ENCODE measurements at places on chromosomes 7 and 10. TPM values are rescaled to one million over a fixed set of nuclear protein-coding genes. Genes with fewer than 3 reads are reported as not detected.

The ZC3HAV1 gene
- 29.1 TPM for total RNA-seq

The TLX1 gene
- not detected for total RNA-seq

The FZD1 gene
- 15.5 TPM for total RNA-seq

The ASAH2 gene
- total RNA-seq, result 0.14 TPM

The PPRC1 gene
- 11.0 TPM for total RNA-seq

The IFIT1B gene
- total RNA-seq, result not detected

The POLR2J gene
- total RNA-seq, result 28.0 TPM

The MYH16 gene
- total RNA-seq, result not detected

The SPAM1 gene
- not detected for total RNA-seq

The MRC1 gene
- total RNA-seq, result 37.9 TPM

The TSPAN12 gene
- total RNA-seq, result 44.6 TPM

The PALS2 gene
- total RNA-seq, result 7.6 TPM

The SSBP1 gene
- total RNA-seq, result 108 TPM

The SLC29A4 gene
- total RNA-seq, result 1.8 TPM

The RSU1 gene
- total RNA-seq, result 50.3 TPM

GRCh38 chr10:86264481-86265231 lies 101.9 kb downstream of the GRID1 start:
- peak; percentile 48 for DNase-seq

DNA sequence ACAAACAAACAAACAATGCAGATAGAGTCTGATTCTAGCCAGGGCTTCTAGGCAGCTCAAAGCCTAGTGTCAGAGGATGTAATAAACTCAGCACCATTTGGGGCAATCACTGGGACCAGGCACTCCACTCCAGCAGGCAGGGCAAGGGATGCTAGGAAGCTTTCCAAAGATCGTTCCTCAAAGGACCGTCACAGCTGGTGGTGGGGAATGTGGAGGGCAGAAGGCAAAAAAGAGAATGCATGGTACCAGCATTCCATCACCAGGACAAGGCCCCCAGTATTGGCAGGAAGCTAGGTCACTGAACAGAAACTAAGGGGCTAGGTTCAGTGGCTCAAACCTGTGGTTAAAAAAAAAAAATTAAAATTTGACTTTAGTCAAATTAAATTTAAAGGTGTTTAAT lies 94.2 kb downstream of the CUL2 start:
- DNase-seq, result no peak

DNA sequence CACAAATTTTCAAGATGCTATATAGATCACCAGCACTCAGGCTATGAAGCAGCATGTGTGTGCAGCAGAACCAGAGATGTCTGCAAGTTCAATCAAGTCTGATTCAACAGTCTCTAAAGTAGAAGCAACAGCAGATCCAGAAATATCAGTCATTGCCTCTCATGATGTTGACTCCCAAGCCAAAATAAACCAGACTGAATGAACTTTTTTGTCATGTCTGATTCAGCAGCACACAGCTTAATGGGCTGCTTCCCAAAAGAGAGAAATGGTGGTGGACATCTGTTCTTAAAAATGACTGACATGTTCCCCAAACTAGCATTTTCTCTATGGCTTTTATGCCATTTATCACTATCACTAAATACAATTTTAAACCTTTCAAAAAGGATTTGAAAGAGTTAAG lies 53.8 kb downstream of the TMEM26 start:
- DNase-seq, result no peak

DNA sequence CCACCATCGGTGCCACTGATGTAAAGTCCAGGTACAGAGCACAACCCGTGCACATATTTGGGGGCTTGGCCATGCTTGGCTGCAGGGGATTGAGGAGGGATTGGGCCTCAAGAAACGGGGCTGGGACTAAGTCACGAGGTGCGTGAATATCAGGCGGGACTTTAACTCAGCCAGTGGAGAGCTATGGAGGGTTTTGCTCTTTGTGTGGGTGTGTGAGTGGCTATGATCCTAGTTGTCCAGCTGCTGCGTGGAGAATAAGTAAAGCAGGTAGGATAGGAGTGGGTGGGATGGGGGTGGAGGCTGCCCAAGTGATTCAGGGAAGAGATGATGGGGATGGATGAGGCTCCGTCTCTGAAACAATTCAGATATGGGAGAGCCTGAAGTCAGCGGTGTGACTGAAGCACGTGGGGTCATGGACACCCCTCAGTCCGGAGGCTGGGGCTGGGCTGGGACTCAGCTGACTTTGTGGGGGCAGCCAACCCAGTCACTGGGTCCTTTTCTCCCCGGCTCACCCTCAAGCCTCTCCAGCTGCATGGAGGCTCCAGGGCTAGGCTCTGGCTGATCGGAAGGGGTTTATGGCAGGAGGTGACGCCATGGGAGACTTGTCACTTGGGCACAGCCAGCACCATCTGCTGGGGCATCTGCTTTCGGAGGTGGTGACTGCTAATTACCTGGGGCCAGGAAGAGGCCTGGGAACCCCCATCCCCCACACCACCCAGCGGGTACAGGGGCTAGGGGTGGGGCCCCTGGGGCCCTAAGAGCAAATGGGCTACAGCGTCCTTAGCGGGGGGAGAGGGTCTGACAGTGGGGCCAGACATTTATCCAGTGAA lies 1.7 kb upstream of the LFNG start:
- no peak for DNase-seq

DNA sequence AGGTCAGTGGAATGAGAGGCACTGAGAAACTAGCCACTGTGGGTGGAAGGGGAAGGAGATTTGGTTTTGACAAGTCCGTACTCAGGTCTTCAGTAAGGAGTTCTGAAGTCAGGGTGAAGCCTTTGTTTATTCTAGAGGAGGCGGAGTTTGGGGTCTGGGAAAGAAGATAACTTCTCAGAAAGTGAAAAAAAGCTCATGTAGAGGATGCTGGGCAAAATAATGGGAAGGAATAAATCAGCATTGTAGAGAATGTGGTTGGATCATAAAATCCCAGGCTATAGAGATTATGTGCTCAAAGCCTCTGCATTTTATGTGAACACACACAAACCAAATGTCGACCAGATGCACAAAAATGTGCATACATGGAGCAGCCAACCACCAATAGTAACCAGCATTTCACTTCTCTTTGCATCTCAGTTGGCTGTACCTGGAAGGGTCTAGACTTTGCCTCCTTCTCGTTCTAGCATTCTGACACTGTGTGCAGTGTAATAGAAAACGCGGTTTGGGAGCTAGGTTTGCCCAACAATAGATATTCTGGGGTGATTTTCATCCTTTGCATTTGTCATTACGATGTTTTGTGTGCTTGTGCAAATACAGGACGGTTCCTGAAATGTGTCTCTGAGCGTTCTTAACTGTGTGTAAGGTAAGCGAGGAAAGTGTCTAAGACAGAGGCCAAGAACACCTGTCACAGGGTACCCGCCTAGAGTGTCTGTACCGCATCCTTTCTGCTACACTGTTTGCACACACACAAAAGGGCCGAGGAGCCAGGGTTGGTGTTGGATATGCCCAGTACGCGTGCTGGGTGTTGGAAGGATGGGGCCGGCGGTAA lies 603 bp upstream of the HECW1 start:
- no peak for DNase-seq

DNA sequence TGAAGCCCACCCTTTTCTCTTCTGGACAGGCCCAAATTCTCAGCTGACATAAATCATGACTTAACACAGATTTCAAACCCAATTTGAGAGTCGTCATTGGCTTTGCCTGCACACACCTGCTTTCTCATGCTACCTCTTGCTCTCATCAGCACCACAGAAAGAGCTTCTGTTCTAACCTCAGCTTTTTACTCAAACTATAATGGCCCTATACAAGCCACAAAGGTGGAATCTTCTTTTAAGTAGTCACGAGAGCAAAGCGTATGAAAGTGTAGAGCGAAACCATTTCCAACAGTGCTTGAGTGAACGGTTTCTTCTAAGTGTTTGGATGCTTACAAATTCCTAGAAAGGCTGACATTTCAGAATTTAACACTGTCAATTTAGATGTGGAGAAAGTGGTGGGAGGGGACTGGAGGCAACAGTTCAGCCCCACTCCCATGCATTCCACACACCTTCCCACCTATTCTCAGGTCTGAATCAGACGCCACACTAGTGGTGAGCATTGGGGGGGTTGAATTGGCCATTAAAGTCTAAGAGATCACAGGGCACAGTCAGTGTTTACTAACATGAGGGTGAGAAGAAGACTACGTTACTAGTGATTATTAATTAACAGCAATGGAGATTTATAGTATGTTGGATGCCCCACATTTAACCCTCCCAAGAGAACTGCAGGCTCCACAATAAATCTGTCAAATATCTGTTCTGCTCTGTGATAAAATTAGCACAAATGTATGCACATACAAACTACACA lies 114.0 kb downstream of the PRKCQ start:
- DNase-seq, result no peak

- no peak for DNase-seq
Observed at GRCh38 chr7:78924581-78924980, 528.9 kb downstream of the MAGI2 start.

- no peak for DNase-seq
Observed at GRCh38 chr7:147524726-147525250, 1065.8 kb upstream of the C7orf33 start.

DNA sequence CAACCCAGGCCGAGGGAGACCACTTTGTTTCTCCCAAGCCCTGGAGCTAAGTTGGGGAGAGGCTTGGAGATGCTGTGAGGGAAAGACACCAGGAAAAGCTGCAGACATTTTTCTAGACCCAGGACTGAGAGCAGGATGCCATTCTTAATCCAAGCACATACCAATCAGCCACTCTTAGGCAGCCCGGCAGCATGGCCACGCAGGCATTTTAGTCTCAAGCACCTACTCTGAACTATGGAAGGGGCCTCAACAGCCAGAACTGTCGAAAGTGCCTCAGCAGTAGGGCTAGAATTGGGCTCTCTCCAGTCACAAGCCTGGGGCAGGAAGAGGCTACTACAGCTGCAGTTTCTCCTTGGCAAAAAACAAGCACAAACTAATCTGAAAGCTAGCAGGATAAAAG lies 57.8 kb downstream of the GCC1 start:
- DNase-seq, result no peak

DNA sequence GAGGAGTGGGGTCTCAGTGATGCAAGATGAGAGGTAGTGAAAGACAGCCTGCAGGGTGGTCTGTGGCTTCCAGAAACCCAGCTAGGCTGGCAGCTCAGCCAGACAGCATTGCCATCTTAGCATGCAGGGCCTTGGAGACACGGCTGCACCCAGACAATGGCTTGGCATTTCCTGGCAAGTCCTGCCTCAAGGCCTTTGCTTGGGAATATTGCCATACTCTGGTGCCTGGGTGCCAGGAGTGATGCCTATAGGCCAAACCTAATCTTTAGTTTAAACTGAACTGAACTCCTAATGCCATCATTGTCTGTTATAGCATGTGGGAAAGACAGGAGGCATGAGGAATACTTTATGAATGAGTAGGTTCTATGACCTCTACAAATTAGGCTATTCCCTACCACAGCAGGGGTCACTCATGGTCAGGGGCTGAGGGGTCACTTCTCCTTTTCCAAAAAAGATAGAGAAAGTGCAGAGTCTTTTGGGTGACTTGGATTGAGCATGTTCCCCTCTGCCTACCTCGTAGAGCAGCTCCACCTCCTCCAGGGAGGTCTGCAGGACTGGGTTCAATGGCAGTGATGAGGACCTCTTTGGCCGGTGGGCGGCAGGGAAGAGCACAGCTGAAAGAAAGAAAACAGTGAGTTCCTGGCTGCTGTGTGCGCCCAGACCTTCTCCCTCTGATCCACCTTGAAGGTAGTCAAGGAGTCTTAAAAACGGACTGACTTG lies 8.8 kb upstream of the SLC13A4 start:
- no peak for DNase-seq

- peak; percentile 92 for DNase-seq
Observed at GRCh38 chr10:79286318-79286951, 60.8 kb upstream of the PPIF start.

- DNase-seq, result no peak
Observed at GRCh38 chr10:113995201-113995600, 48.5 kb upstream of the ADRB1 start.

- peak; percentile 71 for DNase-seq
Observed at GRCh38 chr10:92290076-92290836, 622 bp downstream of the CPEB3 start.

GRCh38 chr10:125840955-125841354 lies 17.6 kb downstream of the BCCIP start:
- no peak for DNase-seq

DNA sequence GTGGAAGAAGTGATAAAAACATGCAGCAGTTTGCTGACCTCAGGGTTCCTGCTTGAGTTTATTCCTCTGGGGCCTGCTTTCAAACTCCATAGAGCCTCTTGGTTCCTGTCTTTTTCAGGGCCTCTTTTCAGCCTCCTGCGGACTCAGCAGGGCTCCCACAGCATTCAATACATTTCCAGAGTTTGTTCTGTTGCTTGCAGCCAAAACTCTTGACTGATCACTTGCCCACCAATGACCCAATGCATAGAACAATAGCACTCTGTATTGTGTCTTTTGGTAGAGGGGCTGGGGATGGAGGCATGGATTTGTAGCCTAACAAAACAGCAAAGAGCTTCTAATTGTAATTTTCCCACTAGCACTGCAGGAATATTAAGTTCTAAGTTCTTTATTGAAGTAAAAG lies 50.8 kb upstream of the CREB5 start:
- DNase-seq, result no peak

- no peak for DNase-seq
Observed at GRCh38 chr7:158576050-158576762, 11.4 kb downstream of the PTPRN2 start.

- no peak for DNase-seq
Observed at GRCh38 chr7:1899196-1899595, 229.1 kb downstream of the ELFN1 start.

Measured in sigmoid colon (tissue), 7 donors.